ENCODE measurements at places on chromosomes 13 and 19.

DNA sequence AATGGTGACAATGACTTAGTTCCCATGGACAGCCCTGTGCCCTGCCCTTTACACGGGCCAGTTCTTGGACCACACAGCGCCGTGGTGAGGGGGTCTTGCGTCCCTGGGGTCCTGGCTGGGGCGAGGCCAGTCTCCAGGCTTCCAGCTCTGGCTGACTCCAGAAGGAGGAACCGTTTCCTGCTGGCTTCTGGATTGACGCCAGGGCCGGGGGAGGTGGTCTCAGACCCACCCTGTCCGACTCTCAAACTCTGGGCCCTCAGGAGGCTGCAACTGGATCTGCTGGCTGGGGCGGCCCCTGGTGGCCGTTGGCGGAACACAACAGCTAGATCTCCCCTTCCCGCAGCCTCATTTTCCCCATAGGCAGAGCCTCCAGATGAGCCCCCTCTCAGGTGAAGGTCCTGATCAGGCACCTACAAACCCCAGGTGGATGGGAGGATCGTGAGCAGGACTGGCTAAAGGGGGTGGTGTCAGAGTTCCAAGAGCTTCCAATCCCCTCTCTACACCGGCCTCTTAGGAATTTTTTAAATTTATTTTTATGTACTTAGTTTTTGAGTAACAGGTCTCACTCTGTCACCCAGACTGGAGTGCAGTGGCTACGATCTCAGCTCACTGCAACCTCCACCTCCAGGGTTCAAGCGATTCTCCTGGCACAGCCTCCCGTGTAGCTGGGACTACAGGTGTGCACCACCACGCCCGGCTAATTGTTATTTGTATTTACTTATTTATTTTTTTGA is 8.0 kb downstream of the CCDC194 start:
- peak; percentile 68 for DNase-seq

DNA sequence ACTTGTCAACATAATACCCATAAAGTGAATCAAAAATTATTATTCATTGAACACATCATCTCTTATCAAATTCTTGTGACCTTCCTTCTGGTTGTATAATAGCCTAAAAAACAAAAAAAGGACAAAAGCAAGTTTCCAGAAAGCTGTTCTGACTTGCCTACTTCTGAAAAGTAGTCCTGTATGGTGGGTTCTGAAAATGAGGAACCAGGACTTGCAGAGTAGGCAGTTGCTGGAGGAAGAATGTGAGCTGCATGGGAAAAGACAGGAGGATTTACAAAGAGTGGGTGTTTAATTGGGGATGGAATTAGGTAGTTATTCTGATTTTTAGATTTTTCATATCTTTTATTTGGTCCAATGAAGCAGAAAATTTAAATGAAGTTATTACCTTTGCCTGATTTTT is 56.7 kb downstream of the RCBTB2 start:
- DNase-seq: no peak

DNA sequence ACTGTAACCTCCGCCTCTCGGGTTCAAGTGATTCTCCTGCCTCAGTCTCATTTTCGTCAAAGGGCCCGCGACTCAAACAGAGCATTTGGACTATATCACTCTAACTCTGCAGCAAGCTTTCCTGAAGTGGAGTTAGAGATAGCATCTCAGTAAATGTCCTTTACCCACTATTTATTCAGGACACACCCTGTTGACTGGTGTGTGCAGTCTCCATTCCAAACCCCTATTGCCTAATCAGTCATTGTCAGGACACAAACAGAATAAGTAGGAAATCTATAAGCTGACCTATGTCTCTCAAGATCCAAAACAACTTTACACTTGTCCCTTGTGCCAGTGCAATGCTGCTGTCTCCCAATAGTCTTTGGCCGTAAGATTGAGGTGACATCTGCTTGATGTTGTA is 1.4 kb downstream of the ZNF222 start:
- no peak for DNase-seq

DNA sequence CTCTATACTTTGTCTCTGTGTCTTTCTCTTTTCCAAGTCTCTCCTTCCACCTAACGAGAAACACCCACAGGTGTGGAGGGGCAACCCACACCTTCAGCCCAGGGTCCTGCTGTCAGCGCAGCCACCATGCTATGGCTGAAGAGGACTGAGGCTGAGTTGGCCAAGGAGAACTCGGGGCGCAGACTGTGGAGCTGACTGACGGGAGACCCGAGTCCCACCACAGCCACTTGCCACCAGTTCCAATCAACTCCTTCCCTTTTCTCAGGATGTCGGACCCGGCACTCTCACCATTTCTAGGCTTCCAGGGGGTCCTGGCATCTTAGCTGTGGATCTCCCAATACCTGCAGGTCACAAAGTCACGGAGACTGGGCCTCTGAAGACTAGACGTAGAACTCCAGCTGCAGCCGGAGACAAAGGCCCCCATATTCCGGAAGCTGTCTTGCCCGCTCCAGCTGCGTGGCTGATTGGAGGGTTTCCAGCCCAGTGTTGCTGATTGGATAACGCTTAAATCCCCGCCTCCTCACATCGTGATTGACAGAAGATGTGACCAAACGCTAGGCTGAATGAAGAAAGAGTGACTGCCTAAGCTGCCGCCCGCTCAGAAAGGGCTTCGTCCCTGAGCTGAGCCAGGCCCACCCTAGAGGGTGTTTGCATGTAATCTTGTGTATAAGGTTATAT is 63.6 kb downstream of the ZNF429 start:
- no peak for DNase-seq

DNA sequence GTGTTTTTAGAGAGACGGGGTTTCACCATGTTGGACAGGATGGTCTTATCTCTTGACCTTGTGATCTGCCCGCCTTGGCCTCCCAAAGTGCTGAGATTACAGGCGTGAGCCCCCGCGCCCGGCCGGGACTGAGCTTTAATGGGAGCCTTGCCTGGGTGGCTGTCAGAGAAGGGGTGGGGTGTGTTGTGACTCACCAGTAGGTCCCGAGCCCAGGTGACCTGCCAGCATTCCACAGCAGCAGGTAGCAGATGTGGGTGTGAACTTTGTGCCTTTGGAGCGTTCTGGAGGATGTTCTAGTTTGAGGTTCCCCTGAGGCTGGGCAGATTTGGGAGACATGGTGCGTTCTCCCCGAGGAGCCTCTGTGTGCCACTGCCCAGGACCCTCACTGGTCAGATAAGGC is 7.1 kb upstream of the EPN1 start:
- DNase-seq: no peak

GRCh38 chr13:21069561-21070004 is 8.2 kb upstream of the LATS2 start:
- no peak for DNase-seq

DNA sequence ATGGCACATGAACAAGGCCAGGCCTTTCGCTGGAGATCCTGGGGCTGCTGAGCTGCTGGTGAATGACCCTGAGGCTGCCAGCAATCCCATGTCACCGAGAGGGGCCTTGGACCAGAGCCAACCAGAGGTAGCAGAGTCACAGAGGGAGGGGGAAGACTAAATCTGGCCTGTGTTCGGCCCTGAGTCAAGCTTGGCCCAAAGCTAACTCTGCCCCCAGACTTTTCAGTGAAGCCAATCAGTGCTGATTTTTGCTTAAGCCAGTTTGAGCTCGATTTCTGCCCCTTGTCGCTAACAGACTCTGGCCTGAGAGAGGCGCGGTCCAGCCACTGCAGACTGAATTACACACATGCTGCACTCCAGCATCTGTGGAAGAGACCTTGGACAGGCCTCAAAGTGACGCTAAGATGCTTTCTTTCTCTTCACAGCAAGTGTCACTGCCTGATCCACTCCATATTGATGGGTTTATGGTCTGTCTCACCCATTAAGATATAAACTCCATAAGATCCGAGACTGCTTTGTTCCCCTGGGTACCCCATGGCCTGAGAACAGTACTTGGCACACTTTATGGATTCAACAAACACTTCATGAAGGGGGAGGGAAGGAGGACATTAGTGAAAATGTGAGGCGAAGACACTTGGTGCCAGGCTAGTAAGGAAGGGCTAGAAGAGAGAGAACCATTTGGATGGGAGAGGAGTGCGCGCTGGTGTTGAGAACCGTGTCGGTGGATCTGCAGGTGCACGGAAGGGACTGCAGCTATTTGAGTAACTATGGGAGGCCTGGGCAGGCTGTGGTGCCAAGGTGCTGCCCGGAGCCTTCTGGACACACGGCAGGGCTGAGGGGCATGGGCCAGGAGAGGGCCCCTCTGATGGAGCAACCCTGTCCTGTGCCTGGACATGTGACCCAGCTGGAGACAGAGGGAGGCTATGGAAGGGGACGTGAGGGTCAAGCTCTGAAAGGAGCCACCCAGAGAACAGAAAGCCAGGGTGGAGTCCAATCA is 17.6 kb downstream of the RANBP3 start:
- DNase-seq: no peak

- DNase-seq: no peak
These were observed 10.8 kb downstream of the STAP2 start for GRCh38 chr19:4327877-4328242.

DNA sequence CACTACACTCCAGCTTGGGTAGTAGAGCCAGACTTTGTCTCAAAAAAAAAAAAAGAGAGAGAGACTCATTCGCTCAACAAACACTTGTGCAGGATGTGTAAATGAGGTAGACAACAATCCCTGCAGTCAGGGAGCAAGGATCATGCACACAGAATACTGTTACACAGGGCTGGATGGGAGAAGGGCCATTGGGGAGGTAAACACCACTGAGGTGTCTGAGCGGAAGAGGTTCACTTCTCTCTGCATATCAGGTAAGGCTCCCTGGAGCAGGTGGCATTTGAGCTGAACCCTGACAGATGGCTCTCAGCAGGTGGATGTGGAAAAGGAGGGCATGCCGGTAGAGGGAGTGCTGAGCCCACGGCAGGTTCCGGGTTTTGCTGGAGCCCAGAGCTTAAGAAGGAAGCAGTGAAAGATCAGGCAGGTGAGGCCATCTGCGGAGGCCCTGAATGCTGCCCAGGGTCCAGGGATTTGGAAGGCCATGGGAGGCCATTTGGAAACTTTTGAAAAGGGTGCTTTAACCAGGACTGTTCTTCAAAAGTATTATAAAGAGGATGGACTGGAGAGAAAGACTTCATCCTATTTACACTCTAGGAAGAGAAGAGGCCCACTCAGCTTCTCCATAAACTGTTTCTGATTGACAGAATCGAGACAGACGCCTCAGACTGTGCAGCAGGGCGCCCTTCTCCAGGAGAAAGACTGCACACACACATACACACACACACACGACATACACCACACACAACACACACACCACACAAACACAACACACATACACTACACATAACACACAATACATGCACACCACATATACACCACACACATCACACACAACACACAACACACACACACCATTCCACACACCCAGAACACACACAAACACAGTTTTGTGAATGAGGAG is 199.4 kb downstream of the USP12 start:
- no peak for DNase-seq

- DNase-seq: no peak
These were observed 21.7 kb upstream of the ZNF429 start for GRCh38 chr19:21483589-21484170.

GRCh38 chr13:86193281-86193680 is 394.1 kb upstream of the SLITRK6 start:
- no peak for DNase-seq

DNA sequence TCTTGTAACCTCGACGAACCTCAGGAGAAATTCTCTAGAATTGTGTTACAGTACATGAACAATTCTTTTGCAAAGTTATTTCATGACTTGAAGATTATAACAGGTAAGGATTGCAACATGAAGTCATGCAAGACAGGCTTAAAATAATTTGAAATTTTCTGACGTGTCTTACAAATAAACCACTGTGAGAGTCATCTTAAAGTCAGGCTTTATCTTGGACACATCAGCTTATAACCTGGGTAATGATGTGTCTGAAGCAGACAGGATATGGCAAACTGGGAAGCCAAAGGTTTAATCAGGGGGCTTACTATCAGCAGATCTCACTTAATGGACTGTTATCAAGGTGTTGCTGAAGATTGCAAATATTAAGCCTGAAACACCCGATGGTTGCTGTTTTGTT is 407.8 kb downstream of the KLF5 start:
- DNase-seq: no peak

- DNase-seq: no peak
These were observed 3.9 kb downstream of the EEF2 start for GRCh38 chr19:3981373-3981735.

DNA sequence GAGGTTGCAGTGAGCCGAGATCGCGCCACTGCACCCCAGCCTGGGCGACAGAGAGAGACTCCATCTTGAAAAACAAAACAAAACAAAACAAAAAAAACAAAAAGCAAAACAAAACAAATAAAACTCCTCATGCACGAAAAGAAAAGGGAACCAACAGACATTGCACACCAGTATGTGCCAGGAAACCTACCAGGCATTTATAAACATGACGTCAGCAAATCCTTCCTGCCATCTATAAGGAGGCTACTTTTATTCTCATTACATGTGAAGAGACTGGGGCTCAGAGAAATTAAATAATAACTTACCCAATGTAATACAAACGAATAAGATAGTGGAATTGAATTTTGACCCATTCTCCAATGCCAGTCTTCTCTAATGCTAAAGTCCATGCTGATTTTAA is 197.2 kb downstream of the NUFIP1 start:
- no peak for DNase-seq

GRCh38 chr19:30391052-30391451 is 18.9 kb downstream of the ZNF536 start:
- no peak for DNase-seq

GRCh38 chr19:38792250-38793111 is 3.5 kb downstream of the LGALS7B start:
- DNase-seq: no peak

DNA sequence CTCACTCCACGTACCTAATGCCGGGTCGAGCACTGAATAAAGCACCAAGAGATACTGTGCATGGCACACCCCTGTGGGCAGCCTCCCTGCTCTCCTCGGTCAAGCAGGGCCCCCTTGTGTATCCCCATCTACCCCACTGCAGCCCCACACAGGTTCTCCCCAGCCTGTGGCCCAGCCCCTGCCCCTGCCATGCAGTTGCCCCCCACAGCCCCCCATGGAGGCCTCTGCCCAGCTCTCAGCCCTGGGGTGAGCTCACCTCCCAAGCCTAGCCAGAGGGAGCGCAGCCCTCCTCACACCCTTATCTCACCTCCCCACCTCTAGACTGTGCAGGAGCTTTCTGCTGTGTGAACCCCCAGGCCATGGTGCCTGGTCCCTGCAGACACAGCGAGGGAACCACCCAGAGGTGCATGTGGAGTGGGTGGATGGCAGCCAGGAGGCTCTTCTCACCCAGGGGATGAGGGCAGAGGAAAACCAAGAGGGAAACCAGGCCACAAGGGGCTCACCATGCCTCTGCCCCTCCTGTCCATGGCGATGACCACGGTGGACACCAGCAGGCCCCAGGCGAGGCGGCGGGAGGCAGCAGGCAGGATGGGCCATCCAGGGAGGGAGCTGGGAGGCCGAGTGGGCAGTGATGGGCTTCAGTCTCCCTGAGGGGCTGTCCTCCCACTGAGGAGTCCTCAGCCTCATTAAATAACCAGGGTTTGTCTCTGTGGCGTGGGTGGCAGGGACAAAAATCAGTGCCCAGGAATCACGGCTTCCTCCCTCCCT is 83.2 kb downstream of the ANKRD10 start:
- no peak for DNase-seq

DNA sequence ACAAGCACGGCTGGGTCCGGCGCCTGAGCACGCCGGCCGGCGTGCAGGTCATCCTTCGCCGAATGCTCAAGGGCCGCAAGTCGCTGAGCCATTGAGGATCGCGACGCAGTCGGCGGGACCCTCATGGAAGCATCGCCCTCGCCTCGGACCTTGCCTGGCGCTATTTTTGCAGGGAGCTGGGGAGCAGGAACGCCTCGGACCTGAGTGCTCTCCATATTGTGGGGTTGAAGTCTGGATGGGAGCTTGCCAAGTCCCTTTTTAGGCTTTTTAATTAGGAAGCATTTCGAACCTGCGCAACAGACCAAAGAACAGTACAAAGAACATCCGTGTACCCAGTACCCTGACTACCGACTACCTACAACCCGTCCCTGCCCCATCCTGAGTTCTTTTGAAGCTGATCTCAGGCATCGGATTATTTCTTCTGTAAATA is 628 bp downstream of the MRPL34 start:
- DNase-seq: no peak

All from mesothelial cell of epicardium (in vitro differentiated cells).